ENCODE measurements at places on chromosomes 11 and 22. TPM values are rescaled to one million over a fixed set of nuclear protein-coding genes. Genes with fewer than 3 reads are reported as not detected.

- DNase-seq = no peak
These were observed 5.9 kb upstream of the ALKBH3 start for GRCh38 chr11:43874738-43875137.

- DNase-seq = no peak
These were observed 81.1 kb downstream of the DGCR2 start for GRCh38 chr22:19040888-19041703.

DNA sequence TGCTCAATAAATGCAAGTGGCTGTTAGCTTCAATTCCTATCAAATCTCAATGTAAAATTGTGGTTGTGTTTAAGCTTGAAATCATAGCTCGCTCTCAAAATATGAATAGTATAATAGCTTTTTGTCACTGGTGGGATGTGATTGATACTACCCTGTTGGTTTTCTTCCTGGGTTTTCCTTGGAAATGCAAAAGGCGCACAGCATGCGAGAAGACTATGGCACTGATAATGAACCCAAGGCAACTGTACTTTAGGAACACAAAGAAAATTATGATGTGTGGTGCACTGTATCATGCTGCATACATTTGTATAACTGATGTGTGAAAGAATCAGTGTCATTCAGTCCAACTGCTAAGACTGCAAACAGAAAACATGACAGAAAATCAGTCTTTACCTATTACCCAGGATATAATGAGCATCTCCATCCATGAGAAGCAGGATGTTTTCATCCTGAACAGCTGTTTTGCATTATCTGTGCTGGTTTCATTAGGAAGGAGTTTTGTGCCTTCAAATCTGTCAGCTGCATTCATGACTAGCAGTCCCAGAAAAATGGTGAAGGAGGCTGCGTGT lies 101.2 kb downstream of the TRPC6 start:
- no peak for DNase-seq

PHLDA2 gene
- 2.1 TPM for total RNA-seq

GRCh38 chr11:123924027-123924426 lies 15.4 kb upstream of the OR4D5 start:
- no peak for DNase-seq

GRCh38 chr11:86743223-86744118 lies 56.9 kb upstream of the PRSS23 start:
- no peak for DNase-seq

DNA sequence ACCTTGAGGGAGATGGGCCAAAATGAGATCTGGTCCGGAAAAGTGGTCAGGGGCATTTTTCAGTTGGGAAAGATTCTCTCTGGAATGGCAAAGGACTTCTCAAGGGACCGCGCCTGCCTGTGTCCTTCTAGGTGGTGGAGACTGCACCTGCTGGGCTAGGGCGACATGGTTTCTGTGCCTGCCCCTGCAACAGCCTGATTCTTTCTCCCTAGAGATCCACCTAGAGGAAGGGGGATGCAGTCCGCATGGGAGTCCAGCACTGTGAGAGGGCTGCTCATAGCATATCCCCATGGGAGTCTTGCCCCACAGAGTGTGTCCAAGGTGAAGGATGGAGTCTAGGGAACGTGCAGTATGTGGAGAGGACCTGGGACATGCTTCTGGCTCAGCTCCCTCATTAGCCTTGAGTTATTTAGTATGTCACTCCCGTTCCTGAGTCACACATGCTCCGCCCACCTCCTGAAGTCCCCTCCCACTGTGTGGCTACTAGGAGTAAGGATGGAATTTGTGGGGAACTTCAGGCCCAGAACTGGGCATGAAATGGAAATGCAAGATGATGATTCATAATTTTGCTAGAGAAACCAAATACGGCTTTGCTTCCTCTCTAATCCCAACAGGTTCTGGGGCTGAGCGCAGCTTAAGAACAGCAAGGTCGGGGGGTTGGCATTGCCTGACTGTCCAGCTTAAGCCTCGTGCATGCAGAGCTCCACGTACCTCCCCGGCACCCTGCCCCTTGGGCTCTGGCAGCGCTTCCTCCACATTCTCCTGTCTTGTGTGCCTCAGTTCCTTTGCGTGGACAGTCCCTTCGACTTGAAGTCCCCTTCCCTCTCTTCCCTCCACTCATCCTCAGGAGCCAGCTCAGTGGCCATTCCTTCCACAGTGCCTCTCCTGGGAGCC lies 35.0 kb downstream of the GRIK4 start:
- DNase-seq = no peak

LPXN gene
- total RNA-seq = 4.3 TPM

GRCh38 chr22:30720263-30720837 lies 25.7 kb downstream of the OSBP2 start:
- no peak for DNase-seq

DNA sequence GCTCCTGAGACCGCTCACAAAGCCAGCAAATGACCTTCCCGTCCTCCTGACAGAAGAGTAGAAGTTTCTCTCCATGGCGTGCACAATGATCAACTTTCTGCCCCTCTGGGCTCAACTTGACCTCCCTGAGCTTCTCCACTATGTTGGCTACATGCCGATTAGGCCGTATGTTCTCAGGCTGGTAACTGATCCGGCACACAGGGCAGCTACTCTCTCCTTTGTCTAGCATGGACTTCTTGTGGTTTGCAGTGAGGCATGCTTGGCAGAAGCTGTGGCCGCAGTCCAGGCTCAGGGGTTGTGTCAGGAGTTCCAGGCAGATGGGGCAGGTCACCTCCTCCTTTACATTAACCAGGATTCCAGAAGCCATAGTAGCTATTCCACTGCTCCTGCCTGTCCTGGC lies 5.1 kb downstream of the TRIM5 start:
- DNase-seq = no peak

GRCh38 chr22:30752771-30753170 lies 58.1 kb downstream of the OSBP2 start:
- DNase-seq = no peak
